ENCODE measurements at places on chromosomes 12 and 14.

GRCh38 chr14:87434680-87435079, 558.3 kb downstream of the GALC start:
- DNase-seq = no peak

DNA sequence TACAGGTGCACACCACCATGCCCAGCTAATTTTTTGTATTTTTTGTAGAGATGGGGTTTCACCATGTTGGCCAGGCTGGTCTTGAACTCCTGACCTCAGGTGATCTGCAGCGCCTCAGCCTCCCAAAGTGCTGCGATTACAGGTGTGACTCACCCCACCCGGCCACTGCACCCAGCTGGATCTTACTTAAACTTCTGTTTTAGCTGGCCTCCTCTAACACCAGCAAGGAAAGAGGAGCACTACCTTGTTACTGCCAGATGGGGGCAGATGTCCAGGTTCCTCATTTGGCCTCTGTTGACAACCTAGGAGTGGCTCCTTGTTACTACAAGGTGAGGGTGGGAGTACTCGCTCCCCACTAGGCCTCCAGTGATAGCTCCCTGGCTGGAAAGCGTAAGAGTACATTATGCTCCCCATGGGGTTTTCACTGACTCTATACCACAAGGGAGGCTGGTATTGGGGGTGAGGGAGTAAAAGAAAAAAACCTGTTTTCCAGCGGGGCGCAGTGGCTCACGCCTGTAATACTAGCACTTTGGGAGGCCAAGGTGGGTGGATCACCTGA, 13.2 kb upstream of the ARF6 start:
- peak; percentile 65 for DNase-seq

- DNase-seq = no peak
Measured at GRCh38 chr14:89484051-89484844, 67.2 kb upstream of the FOXN3 start.

GRCh38 chr14:41403360-41403759, 203.3 kb upstream of the LRFN5 start:
- DNase-seq = no peak

Data from SK-N-SH (cell line).